Inflammatory macrophage treated with lipopolysaccharide for 4 hours (primary cell): ENCODE measurements at places on chromosomes 3 and 15.

GRCh38 chr15:85414495-85414894, 34.1 kb downstream of the AKAP13 start:
- DNase-seq: peak; percentile 59

DNA sequence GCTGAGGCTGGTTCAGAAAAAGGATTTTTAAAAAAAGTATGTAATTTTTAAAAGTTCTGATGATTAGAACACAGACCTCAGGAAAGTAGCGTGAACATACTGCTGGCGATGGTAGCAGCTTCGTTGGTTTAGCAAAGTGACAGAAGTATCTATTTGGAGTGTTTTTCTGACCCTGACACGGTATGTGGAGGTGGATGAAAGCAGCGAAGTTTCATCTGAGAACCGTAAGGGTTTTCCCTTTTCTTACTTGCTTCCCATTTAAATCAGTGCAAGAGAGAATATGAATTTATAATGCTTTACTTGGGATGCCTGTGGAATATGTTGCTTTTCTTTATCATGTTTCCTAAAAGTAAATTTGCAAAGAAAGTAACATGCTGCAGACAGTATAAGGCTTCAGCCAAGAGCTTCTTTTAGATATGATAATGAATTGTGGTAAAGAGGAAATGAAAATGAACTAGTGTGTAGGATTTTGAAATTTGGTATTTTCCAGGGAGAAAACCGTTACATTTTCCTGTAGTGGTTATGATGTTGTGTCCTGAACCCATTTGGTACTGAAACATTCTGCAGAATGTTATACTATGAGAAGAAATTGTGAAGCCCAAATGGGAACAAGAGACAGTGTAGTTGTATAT, 3.9 kb downstream of the CHST2 start:
- peak; percentile 85 for DNase-seq

GRCh38 chr3:133955892-133956291, 60.2 kb upstream of the RAB6B start:
- no peak for DNase-seq

DNA sequence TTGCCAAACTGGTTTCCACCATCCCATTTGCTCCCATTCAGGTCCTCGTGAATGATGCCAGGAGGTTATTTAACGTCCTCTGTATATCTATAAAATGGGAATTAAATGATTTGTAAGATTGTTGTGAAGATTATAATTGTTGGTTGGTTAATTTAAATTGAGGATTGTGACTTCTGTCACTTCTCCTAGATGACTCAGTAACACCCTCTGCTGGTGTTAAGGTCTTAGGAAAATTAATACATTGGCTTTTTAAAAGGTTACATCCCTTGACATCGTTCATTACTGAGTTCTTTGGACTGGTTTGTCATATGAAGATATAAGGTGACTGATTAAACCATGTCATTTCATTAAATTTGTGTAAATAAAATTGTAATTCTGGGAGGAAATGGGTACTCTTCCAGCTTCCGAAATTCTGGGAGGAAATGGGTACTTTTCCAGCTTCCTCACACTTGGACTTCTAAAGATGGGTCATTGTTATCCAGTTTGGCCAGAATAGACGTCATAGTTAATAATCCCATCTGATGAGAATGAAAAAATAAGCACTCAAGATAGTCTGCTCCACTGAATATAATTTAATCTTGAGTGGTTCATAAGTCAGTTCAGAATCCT, 33.3 kb upstream of the PAQR5 start:
- DNase-seq: peak; percentile 49

- DNase-seq: peak; percentile 8
Measured at GRCh38 chr3:179432451-179432850, 18.8 kb downstream of the GNB4 start.

- peak; percentile 37 for DNase-seq
Measured at GRCh38 chr3:129954514-129954913, 20.0 kb upstream of the TRH start.

DNA sequence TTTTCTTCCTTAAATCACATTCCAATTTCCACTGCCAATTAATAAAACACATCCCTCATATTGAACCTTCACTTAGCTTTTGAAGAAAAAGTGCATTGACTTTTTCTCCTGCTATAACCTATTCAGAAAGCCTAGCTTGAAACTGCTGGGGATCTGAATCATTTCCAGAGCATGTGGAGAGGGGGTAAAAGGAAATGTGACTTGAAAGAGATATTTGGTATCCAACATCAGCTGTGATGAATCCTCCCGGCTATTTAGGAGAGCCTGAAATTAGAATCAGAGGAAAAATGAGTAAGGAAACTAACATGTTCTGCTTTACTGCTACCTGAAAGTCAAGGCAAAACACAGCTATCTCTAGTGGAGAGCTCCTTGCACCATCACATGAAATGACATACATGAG, 2.6 kb upstream of the GNB5 start:
- DNase-seq: no peak

GRCh38 chr3:49718858-49719213, 648 bp downstream of the AMIGO3 start:
- no peak for DNase-seq

DNA sequence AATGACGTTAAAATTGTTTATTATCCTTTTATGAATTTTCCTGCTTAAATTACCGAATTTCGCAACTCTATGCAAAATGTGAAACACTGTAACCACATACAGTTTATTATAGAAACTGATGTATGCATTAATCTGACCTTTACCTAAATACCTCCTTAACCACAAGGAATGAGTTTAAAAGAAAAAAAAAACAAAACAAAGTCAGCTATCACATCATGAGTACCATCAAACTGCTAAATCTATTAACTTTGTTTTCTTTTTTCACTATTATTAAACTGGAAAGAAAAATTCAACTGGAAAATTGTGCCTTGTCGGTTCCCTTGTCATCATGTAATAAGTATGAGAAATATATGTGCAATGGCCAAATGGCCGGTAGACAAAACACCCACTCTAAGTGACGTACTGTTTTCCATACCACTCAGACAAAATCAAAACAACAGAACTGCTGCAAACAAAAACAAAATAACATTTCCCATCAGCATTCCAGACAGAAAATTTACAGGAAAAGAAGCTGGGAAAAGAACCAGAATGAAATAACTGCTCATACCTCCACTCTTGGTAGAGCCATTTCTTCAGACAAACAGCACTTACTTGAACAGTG, 415.3 kb downstream of the FOXP1 start:
- no peak for DNase-seq

DNA sequence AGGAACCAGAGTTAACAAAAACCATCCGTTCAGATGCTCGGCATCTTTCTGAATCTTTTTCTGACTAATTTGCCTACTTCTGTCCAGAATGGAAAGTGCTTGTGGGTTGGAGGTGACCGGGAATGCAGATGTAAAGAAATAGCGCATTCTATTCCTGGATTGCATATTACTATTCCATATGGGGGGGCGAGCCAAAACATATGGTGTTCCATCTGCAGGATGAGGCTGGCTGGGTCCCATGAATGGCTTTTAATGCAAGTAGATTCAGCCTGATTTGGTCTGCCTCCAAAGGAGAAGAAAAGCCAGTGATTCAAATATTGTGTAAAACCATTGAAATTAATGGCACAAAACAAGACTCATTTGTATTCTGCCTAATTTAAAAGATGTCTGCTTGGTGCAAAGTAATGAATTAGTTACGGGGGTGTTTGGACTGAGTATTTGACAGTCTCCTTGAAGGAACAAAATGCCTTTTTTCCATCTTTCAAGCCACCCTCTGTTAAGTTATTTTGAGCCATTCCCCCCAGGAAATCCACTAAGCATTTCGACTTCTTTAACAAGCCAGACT, 99.0 kb downstream of the ST8SIA2 start:
- DNase-seq: no peak

DNA sequence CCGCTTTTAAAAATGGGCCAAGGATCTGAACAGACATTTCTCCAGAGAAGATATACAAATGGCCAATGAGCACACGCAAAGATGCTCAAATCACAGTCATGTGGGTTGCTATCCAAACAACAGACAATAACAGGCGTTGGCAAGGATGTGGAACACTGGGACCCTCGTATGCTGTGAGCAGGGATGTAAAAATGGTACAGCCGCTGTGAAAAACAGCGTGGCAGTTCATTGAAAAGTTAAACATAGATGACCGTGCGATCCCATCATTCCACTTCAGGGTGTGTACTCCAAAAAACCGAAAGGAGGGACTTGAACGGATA, 6.7 kb upstream of the LRRC15 start:
- DNase-seq: no peak

DNA sequence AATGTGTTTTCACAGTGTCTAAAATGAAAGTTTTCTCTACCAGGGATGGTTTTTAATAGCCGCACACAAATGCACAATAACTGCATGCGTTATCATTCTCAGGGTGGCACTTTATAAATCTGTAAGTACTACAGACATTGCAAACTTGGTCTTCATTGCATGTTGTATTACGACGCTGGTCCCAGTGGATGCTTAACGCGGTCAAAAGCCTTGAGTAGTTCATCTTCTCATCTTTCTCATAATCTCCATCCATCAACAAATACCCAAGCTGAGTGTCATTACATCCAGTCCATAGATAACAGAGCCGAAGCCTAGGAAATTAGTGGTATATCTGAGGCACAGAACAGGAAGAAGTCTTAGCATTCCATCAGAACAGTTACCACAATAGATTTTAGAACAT, 72.6 kb downstream of the USF3 start:
- no peak for DNase-seq

DNA sequence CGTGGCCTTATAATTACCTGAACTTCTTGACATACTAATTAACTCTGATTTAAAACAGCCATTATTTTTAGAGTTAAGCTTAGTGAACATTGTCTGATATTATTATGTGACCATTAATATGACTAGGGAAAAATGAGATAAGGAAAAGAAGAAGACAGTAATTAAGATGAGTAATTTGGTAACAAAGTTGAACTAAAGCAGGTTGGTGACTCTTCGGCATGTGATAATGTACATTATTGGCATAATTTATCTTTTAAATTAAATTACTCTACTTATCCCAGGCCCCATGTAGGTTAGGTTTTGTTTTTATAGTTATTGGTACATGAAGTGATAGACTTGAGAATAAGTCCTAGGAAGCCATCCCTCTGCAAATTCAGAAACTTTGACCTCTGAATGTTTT, 249.7 kb upstream of the CFAP20DC start:
- DNase-seq: no peak

- DNase-seq: no peak
Measured at GRCh38 chr15:91136386-91136923, 36.4 kb downstream of the SV2B start.

DNA sequence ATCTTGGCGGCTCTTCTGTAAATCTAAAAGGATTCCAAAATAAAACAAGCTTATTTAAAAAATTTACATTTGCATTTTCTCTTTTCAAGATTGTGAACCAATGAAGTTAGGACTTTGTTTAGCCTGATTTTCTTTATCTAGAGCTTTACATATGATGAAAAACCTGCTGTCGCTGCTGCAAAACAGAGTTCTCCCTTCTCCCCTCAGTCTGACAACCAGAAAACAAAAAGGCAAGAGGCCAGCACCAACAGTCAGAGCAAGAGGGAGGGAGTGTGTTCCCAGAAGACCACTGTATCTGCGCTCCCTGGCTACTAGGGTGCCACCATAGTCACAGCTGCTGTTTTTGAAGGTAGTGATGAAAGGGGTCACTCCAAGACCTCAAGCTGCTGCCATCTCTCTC, 33.1 kb upstream of the NEO1 start:
- DNase-seq: no peak

DNA sequence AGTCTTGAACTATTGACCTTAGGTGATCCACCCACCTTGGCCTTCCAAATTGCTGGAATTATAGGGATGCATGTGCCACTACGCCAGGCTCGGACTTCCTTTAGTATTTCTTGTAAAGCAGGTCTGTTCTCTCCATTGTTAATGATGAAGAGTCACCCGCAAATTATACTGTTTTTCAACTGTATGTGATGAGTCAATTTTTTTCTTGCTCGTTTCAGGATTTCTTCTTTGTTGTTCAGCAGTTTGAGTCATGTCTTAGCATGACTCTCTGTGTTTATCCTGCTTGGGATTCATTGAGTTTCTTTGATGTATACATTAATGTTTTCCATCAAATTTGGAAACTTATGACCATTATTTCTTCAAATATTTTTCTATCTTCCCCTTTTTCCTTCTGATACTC, 28.9 kb downstream of the GRAMD1C start:
- no peak for DNase-seq
